Fibroblast of skin of right quadriceps (primary cell): ENCODE measurements at places on chromosomes 1 and 21.
A peak's percentile ranks its signal among the peaks of the same experiment; 100 is the strongest.

DNA sequence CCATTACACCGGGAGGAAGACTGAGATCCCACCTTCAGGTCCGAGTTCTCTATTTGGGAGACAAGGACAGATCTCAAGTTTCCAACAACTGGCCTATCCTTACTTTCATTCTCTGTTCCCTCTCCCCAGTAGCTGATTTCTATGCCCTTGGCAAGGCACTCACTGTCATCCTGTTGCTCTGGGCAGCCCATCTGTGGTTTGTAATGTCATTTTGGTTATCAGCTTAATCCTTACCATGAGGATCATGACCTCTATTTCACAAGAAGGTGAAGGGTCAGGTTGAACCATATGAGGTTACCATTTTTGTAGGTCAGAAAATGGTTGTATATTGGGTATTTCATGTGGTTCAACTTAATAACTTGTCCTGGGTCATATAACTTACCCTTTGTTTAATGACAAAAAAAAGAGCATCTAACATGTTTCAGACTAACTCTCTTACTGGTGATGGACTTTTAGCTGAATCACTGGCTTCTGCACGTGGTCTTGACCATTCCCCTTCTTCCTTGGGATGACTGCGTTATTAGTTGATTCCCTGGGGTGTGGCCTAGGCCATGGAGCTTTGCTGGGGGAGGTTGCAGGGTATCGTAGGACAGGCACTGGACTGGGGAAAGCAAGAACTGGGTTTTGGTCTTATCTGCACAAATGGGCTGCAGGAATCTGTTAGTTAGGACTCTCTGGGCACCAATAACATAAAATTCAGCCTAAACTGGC, 120.2 kb downstream of the ACTL8 start:
- DNase-seq, result peak; percentile 72

- no peak for DNase-seq
These were observed 22.8 kb downstream of the PRPF38A start for GRCh38 chr1:52427152-52427551.

- DNase-seq, result peak; percentile 61
These were observed 25.6 kb downstream of the ALPL start for GRCh38 chr1:21534674-21535378.

- DNase-seq, result no peak
These were observed 134.3 kb upstream of the C1orf174 start for GRCh38 chr1:4034318-4034887.

GRCh38 chr1:26351590-26352337, 2.2 kb downstream of the CRYBG2 start:
- DNase-seq, result peak; percentile 37

DNA sequence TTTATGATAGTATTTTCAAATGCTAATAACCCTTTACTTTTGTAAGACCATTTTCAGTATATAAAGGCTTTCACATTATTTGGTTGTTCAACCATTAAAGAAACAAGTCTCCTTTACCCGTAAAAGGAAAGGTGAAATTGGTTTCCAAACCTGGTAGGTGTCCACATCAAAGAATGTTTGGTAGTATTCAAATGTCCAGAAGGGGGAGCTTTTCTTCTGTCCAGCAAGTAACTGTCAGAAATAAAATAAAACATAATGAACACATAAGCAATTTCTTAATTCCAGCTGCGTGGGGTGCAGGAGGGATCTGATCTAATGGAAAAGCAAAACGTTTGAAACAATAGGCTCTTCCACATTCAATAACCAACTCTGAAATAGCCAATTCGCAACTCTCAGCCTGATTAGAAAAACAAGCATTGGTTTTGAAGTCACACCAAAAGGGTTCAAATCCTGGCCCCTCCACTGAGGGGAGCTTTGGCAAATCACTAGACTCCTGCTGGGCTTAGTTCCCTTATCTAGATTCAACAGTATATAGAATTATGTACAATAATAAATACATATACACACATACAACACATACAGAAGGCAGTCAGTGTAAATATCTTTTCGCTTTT, 11.0 kb downstream of the YIPF1 start:
- peak; percentile 46 for DNase-seq

DNA sequence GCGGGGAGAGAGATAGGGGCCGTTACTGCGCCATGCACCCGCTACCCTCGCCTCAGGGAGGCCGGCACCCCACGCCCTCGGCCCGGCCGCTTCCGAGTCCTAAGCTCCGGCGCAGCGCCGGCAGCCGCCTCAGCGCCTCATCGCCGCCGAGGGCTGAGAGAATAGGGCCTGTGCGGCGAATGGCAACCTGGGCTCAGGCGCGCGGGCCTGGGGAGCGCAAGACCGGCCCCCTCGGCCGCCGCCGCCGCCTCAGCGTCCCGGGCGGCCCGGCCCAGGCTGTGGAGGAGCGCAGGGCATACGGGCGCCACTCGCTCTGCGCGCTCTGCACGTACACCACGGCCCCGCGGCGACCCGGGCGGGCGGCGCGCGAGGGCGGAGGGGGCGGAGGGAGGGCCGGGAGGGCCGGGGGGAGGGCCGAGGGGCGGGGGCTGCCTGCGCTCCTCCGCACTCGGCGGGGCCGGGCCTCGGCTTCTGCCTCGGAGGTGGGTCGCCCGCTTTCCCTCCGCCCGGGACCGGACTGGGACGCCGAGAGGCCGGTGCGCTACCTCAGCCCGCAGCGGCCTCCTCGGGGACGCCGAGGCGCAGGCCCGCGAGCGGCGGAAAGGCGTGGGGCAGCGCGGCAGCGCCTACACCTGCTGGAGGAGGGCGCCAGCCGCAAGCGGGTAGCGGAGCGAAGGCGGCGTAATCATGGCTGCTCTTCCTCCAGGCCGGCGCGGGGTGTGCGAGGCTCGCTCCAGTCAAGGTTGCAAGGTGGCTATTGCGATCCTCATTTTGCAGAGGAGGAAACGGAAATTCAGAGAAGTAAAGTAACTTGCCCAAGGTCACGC, at the start of gene EGLN1:
Gene EGLN1, minus strand, starts transcription at position 317 of the 827 bp plus-strand sequence. CDS start 399 bp downstream, outside the sequence.
- DNase-seq, result peak; percentile 87

DNA sequence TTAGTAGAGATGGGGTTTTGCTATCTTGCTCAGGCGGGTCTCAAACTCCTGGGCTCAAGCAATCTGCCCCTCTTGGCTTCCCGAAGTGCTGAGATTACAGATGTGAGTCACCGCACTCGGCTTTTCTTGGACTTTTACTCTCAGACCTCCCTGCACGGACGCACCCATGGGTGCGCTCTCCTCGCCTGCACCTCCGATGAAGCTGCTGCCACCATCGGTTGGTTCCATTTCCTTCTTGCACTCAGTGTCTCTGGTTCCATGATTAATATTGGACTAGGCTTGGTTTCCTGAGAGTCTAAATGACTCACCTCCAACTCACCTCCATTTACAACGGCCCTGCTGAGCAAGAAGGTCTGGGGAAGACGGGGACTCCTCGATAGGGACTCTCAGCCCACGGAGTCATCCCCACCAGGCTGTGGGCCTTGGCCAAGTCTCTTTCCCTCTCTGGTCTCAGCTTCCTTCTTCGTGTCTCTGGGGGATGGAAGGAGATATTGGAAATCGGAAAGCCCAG, 6.7 kb upstream of the TNFRSF8 start:
- DNase-seq, result no peak

DNA sequence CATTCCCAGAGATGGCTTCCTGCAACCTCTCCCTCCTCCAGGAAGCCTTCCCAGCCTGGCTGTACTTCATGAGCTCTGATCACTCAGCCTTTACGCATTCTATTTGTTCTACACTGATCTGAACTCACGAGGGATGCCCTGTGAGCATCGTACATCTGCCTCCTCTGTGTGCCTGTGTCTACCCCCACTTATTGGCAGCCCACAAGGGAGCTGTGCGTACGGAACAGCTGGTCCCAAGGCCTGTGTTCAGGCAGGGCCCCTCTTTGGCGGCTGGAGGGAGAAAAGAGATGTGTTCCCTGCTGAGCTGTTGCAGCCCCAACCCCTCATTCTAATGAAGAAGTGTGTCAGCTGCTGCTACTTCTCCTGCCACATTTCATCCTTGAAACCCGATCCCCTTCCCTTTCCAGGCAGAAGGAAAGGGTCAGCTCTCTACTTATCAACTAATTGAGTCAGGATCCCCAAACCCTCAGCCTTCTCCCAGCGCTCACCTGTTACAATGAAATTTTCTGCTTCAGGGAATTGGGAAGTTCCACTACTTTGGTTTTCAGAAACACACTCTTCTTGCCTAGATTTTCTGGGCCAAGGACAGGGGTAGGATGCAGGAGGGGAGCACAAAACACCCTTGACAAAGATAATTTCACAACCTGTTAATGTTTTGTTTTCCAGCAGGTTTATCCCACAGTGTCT, 3.2 kb downstream of the INKA2 start:
- no peak for DNase-seq

DNA sequence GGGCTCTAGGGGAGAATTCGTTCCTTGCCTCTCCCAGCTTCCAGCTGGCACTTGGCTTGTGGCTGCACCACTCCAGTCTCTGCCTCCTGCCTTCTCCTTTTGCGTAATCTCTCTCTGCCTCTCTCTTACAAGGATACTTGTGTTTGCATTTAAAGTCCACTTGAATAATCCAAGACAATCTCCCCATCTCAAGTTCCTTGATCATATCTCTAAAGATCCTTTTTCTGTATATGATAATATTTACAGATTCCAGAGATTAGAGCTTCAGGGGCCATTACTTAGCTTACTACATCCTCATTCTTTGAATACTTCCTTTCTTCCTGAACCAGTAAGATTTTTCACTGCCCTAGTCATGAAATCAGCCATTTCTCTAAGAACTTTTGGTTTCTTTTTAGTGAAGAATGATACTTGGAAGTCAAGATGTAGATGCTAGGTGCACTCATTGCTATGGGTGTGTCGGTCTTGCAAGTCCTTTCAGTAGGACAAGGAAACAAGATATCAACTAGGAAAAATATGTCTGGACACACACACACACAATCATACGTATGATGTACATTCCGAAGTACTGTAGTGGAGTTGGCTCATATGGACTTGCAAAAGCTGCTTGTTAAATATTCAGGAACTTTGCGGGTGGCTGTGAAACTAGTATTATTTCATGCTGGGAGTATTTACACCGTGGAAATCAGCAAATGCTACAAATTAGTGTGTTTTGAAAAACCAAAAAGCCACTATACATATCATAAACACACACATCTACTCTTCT, 20.8 kb upstream of the RLF start:
- peak; percentile 18 for DNase-seq

DNA sequence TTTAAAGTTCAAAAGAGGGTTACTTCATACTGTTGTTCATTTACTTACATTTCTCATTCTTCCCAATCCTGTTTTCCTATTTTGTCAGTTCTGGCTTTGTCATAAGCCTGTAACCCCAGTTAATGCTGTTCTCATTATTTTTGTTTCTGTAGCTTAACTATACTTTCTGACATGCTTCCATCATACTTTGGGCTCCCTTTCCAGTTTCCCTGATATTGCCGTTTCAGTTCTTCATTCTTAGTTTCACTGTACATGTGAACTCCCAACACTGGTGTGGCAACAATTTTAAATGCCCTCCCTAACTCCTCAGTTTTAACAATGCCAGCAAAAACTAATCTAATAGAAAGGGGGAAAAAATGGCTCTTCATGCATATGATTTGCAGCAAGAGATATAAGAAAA, 456.7 kb downstream of the LMO4 start:
- DNase-seq, result no peak

GRCh38 chr1:1290238-1290731, 10.0 kb downstream of the SCNN1D start:
- peak; percentile 41 for DNase-seq

DNA sequence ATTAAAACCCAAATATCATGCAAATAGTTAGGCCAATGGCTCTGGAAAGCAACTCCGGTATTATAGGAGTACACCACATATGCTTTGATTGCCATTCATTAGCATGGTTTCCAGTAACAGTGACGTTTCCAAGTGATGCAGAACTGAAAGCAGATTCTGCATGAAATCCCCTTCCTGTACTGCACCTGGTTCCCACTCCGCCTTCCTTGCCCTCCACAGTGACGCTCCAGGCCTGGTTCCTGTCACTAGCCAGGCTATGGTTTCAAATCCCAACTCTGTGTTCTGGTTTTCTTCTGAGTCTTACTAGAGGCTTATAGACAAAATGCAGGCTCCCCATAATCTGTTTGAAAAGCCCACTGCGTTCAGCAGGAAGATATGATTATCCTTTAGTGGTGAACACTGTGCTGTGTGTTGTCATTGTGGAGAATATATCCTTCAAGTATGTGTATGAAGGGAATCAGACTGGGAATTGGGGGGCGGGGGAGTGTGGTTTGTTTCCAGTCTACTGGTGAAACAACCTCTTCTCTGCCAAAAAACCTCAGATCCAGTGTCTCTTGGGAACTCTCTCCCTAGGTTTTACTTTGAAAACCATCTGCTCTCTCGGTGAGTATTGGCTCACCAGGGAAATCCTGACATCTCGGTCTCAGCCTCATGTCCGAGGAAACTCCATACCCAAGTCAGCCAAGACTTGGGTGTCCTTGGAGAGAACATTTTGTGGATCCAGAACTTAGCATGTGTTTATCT, 78.7 kb downstream of the TYW3 start:
- no peak for DNase-seq

GRCh38 chr1:32525661-32526444, 13.4 kb upstream of the ZBTB8A start:
- DNase-seq, result no peak

GRCh38 chr1:219539645-219540254, 73.2 kb downstream of the ZC3H11B start:
- DNase-seq, result no peak

DNA sequence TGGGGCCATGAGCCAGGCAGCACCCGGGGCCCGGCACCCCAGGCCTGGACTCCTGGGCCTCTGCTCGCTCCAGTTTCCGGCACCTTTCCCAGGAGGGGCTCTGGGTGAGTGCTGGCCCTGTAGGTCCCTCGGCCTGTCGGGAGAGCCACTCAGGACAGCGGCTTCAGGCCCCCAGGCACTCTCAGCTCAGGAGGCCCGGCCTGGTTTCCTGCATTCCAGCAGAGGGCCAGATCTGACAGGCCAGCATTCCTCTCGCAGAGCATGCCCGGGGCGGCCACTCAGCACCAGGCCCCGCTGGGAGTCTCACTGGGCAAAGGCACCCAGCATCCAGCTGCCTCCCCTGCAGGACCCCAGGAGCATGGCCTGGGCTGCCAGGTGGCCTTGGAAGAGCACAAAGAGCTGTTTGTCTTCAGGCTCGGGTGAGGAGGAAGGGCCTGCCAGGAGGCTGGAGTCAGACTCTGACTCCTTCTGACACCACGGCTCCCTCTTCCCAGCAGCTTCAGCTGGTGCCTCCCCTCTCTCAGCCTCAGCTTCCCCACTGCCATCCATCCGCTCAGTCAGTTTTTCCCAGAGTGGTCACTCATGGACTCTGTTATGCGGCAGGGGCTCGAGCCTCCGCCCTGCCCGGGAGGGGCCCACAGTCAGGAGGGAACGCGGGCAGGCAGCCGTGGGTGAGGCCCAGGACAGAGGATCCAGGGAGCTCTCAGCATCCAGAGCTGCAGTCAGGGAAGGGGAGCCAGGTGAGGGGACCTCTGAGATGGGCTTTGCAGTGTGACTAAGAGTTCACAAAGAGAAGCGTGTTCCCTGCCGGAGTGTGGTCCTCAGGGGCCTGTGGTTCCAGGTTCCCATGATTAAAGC, 51.7 kb downstream of the WNT9A start:
- DNase-seq, result no peak

DNA sequence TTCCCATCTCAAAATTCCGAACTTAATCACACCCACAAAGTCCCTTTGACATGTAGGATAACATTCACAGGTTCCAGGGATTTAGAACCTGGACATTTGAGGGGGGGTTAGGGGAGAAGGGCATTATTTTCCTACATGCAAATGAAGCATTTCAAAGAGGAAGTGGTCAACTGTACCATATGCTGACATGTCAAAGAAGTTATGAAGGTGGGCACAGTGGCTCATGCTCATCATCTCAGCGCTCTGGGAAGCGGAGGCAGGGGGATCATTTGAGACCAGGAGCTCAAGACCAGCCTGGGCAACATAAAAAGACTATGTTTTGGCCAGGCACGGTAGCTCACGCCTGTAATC, 35.7 kb downstream of the PTP4A2 start:
- no peak for DNase-seq
